Activated CD8-positive, alpha-beta T cell treated with anti-CD3 and anti-CD28 coated beads, Interleukin-2, amount 10 ng/mL, durations not matched to agents 7 days and 5 days (primary cell): ENCODE measurements at places on chromosomes 4 and X. TPM values are rescaled to one million over a fixed set of nuclear protein-coding genes. Genes with fewer than 3 reads are reported as not detected.

- no peak for DNase-seq
- peaks cover 2% of the 10 kb centered on the region for H3K27me3 ChIP-seq
- no peaks in the 10 kb centered on the region for H3K36me3 ChIP-seq
- H3K27ac ChIP-seq = no peak overlapping the region
- no peak overlapping the region for H3K4me3 ChIP-seq
- H3K4me1 ChIP-seq = peaks cover 8% of the 10 kb centered on the region
Measured at GRCh38 chrX:118216087-118216486, 99.5 kb upstream of the KLHL13 start.

- no peaks in the 10 kb centered on the region for H3K4me1 ChIP-seq
- peaks cover 11% of the 10 kb centered on the region for H3K36me3 ChIP-seq
- no peak overlapping the region for H3K27ac ChIP-seq
- no peaks in the 10 kb centered on the region for H3K27me3 ChIP-seq
- H3K4me3 ChIP-seq = no peak overlapping the region
Measured at GRCh38 chrX:9489234-9489633, 24.4 kb downstream of the TBL1X start.

- H3K27ac ChIP-seq = no peak overlapping the region
- peaks cover 6% of the 10 kb centered on the region for H3K4me1 ChIP-seq
- H3K27me3 ChIP-seq = peaks cover 24% of the 10 kb centered on the region
Measured at GRCh38 chr4:1160351-1160750, 12.0 kb downstream of the SPON2 start.

DNA sequence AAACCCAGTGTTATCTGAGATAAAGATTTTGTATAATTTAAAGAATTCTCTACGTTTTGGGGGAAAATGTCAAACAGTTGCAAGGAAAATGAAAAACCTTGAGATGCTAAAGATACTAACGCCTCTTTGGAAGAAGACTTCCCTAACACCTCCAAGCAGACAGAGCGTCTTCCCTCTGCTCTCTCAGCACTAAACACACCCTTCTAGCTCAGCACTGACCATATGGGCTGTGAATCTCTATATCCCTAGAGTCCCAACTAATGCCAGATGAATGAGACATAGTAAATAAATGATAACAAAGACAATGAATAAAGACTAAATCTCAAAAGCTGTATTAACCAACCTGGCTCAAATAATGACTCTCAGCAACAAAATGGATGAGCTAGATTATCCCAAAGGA, 13.3 kb downstream of the FUNDC1 start:
- DNase-seq = no peak
- no peak overlapping the region for H3K4me3 ChIP-seq
- H3K27me3 ChIP-seq = no peaks in the 10 kb centered on the region
- H3K36me3 ChIP-seq = peaks cover 2% of the 10 kb centered on the region
- no peaks in the 10 kb centered on the region for H3K4me1 ChIP-seq
- H3K27ac ChIP-seq = no peak overlapping the region

DNA sequence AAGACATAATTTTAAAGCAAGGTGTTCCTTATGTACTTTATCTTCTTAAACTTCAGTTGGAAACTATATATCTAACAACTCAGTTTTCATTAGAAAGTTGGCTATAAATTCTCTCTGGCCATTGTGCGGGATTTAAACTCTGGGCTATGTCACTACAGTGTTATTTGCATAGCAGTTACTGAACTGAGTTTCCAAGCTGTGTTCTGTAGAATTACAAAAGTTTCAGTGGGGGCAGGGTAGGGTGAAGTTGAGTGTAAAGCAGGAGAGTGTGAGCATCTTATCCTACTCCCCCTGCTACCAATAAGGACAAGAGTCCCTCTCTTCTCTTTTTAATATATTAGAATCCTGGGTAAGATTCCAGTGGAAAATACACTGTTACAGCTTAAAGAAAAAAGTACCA, 254.5 kb upstream of the SLITRK2 start:
- no peaks in the 10 kb centered on the region for H3K36me3 ChIP-seq
- H3K4me3 ChIP-seq = no peak overlapping the region
- no peaks in the 10 kb centered on the region for H3K4me1 ChIP-seq
- H3K27ac ChIP-seq = no peak overlapping the region

GRCh38 chr4:15344041-15344440, 83.8 kb upstream of the C1QTNF7 start:
- no peak overlapping the region for H3K4me3 ChIP-seq
- DNase-seq = no peak
- H3K4me1 ChIP-seq = no peaks in the 10 kb centered on the region

DNA sequence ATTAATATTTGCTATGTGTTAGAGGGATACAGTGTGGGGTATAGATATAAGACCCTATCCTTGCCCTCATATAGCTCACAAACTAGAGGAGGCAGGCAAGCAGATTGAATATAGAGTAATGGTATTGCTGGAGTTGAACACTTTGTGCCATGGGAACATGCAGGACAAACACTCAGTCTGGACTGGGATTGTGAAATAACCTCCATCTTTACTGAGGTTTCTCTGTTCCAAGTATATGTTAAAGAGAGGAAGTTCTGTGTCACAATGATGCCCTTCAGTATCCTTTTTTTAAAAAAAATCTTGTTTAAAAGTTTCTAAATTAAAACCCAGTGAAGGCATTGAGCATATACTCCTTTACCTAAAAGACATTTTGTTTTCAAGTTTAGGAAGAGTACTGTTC, 8.7 kb downstream of the FABP2 start:
- no peak overlapping the region for H3K4me3 ChIP-seq
- DNase-seq = no peak
- peaks cover 41% of the 10 kb centered on the region for H3K27me3 ChIP-seq
- H3K27ac ChIP-seq = no peak overlapping the region
- H3K4me1 ChIP-seq = no peaks in the 10 kb centered on the region

- no peaks in the 10 kb centered on the region for H3K27me3 ChIP-seq
- peaks cover 23% of the 10 kb centered on the region for H3K36me3 ChIP-seq
- H3K4me1 ChIP-seq = peaks cover 6% of the 10 kb centered on the region
- no peak for DNase-seq
Measured at GRCh38 chr4:121688261-121688660, 8.5 kb downstream of the ANXA5 start.

- no peaks in the 10 kb centered on the region for H3K4me1 ChIP-seq
- H3K36me3 ChIP-seq = no peaks in the 10 kb centered on the region
- no peak overlapping the region for H3K27ac ChIP-seq
- no peak overlapping the region for H3K4me3 ChIP-seq
- peaks cover 3% of the 10 kb centered on the region for H3K27me3 ChIP-seq
Measured at GRCh38 chr4:107577743-107578142, 142.3 kb downstream of the PAPSS1 start.

GRCh38 chrX:120692319-120692718, 62.5 kb upstream of the C1GALT1C1 start:
- H3K36me3 ChIP-seq = peaks cover under 1% of the 10 kb centered on the region
- H3K27me3 ChIP-seq = no peaks in the 10 kb centered on the region
- DNase-seq = no peak
- H3K4me1 ChIP-seq = peaks cover 16% of the 10 kb centered on the region

PHOX2B gene
- total RNA-seq = not detected

PIR gene
- 0.91 TPM for total RNA-seq

HTATSF1 gene
- 93.6 TPM for total RNA-seq

CABS1 gene
- not detected for total RNA-seq

SAGE1 gene
- total RNA-seq = not detected

ARSD gene
- total RNA-seq = 2.5 TPM

PAGE5 gene
- not detected for total RNA-seq
